ENCODE measurements at places on chromosomes 4 and X.

GRCh38 chr4:184359888-184360287, 114.5 kb downstream of the IRF2 start:
- DNase-seq: no peak

DNA sequence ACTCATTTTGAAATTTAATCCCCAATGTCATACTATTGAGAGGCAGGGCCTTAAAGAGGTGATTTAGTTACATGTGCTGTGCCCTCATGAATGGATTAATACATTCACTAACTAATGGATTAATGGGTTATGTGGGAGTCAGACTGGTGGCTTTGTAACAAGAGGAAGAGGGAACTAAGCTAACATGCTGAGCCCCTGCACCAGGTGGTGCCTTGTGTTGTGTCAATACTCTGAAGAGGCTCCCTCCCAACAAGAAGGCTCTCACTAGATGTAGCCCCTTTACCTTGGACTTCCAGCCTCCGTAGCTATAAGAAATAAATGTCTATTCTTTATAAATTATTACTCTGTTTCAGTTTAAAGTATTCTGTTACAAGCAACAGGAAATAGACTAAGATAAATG, 411.9 kb upstream of the EMCN start:
- DNase-seq: no peak

GRCh38 chr4:55498051-55498450, 48.7 kb downstream of the CLOCK start:
- DNase-seq: no peak

GRCh38 chrX:10098270-10098713, 58.5 kb upstream of the CLCN4 start:
- DNase-seq: no peak

GRCh38 chrX:130482871-130483270, 81.1 kb downstream of the RBMX2 start:
- no peak for DNase-seq

GRCh38 chrX:8870411-8870810, 69.2 kb upstream of the FAM9A start:
- no peak for DNase-seq

DNA sequence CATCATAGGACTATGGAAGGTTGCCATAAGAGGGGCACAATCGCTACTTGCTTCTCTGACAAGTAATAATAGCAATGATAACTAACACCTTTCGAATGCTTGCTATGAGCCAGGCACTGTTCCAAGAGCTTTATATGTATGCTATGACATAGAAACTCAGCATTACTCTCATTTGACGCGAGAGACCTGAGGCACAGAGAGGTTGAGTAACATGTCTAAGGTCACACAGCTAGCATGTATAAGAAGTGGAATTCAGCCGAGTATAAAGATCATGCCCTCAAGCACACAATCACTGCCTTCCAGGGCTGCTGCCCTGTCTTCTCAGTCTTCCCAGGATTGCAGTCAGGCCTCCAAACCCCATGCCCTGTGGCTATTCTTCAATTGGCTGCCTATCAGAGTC, 19.5 kb downstream of the PJA1 start:
- no peak for DNase-seq

DNA sequence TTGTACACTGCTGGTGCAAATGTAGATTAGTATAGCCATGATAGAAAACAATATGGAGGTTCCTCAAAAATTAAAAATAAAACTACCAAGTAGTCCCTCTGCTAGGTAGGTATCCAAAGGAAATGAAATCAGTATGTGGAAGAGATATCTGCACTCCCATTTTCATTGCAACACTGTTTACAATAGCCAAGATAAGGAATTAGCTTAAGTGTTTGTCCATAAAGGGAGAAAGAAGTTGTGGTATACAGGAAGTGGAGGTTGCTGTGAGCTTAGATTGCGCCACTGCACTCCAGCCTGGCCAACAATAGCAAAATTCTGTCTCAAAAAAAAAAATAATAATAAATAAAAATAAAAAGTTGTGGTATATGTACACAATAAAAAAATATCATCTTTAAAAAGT, 325.0 kb upstream of the EMCN start:
- no peak for DNase-seq

- DNase-seq: no peak
Observed at GRCh38 chr4:151238477-151238876, 38.5 kb upstream of the PRSS48 start.

GRCh38 chr4:1987721-1988326, 20.9 kb downstream of the NELFA start:
- DNase-seq: no peak

DNA sequence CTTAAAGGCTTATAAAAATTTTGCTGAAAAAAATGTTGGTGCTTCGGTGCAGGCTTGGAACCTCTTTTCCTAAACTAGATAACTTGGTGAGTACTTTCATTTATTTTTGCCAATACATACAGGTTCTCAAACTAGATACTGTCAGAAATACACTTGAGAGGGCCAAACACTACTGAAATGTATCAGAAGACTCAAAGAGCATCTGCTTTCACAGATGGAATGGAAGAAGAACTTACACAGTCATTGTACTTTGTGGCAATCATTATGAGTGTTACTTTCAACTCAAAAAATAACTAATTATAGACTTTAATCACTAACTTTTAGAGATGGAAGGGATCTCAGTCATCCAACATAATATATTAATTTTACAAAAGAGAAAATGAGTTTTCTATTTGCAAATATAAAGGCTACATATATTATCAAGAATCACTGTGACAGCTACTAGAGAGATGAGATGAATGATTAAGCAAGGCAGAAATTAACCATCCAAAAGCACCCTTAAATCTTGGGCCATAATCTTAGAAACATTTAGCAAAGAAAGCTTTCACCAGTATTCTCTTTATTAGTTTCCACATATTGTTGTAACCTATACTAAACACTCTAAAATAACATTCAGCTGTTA, 1.0 kb downstream of the ENAM start:
- no peak for DNase-seq
